ENCODE measurements at places on chromosomes 2 and 18.

- H3K27ac ChIP-seq: no peak overlapping the region
- H3K36me3 ChIP-seq: no peaks in the 10 kb centered on the region
- H3K4me1 ChIP-seq: peaks cover 8% of the 10 kb centered on the region
- H3K4me3 ChIP-seq: no peak overlapping the region
Observed at GRCh38 chr2:69720404-69720803, 21.5 kb upstream of the ANXA4 start.

DNA sequence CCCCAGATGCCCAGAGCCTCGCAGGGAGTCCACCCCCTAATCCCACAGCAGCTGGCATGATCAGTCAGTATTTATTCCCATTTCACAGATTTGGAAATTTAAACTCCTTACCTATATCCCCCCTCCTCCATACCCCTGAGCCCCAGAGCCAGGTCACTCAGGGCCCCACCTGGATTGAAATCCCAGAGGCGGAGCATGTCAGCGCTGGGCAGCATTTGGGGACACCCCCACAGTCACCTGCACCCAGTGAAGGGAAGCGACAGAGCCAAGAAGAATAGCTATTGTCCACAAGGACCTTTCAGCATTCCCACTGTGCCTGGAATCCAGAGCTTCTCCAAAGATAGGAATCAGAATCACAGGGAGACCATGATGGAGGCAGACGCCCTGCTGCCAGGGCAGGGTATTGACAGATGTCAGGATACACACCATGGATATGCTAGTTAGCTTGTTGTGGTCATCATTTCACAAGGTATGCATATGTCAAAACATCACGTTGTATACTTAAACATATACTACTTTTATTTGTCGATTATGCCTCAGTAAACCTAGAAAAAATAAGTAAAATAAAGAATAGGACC is 968 bp upstream of the ASTL start:
- H3K27ac ChIP-seq: no peak overlapping the region
- H3K36me3 ChIP-seq: no peaks in the 10 kb centered on the region
- H3K27me3 ChIP-seq: no peaks in the 10 kb centered on the region
- H3K4me3 ChIP-seq: peak overlapping the region; percentile 41
- DNase-seq: no peak
- peaks cover 32% of the 10 kb centered on the region for H3K4me1 ChIP-seq

GRCh38 chr2:98656800-98657199 is 48.4 kb downstream of the UNC50 start:
- no peaks in the 10 kb centered on the region for H3K27me3 ChIP-seq
- no peak for DNase-seq
- H3K4me1 ChIP-seq: peaks cover 5% of the 10 kb centered on the region
- no peak overlapping the region for H3K27ac ChIP-seq
- no peak overlapping the region for H3K4me3 ChIP-seq
- H3K36me3 ChIP-seq: peaks cover 12% of the 10 kb centered on the region

GRCh38 chr2:113078350-113078839 is 10.6 kb downstream of the IL1F10 start:
- H3K36me3 ChIP-seq: no peaks in the 10 kb centered on the region
- H3K27me3 ChIP-seq: peaks cover 19% of the 10 kb centered on the region
- no peak overlapping the region for H3K27ac ChIP-seq
- DNase-seq: no peak
- H3K4me1 ChIP-seq: no peaks in the 10 kb centered on the region

DNA sequence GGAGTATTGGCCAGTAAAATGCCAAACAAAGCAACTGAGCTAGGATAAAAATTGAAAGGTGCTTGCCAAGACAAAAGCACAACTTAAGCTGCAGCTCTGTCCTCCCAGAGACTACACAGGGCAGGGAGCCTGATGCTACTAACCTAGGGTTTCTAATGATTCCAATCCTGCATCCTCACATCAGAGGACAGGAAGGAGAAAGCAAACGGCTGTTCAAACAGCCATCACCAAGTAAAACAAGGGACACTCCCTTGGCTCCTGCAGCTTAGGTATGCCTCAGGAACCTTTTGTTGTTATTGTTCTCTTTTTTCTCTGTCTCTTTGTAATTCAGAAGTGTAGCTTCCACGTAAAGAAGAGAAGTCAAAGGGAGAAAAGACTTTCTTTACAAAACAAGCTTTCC is 99.5 kb downstream of the TCF4 start:
- no peaks in the 10 kb centered on the region for H3K36me3 ChIP-seq
- H3K27ac ChIP-seq: no peak overlapping the region
- no peaks in the 10 kb centered on the region for H3K27me3 ChIP-seq
- peaks cover 19% of the 10 kb centered on the region for H3K4me1 ChIP-seq
- DNase-seq: no peak

DNA sequence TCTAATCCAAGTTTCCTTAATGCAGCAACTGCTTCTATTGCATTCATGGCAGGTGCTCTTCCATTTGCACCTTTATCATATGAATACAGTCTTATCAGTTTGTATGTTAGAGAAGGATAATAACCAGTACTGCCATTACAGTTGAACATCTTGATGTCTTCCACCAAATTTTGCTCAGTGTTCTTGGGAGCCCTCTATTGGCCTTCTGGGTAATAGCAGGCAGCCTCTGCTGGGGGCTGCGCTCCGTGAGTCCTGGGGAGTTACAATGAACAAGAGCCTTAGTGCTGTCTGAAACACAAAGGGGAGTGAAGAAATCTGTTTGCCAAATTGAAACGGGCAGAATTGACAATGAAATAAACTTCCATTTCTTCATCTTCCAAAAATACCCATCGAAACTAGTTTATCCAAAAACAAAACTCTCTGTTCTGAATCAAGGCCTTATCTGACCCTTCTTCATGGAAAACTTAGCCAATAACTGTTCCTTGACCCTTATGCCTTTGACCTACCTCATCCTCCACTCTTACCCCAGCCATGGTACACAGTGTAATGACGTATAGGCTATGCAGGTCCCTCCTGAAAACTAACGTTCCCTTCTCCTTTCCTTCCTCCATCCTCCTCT is 79.9 kb downstream of the ALK start:
- H3K27me3 ChIP-seq: peaks cover 29% of the 10 kb centered on the region
- H3K27ac ChIP-seq: no peak overlapping the region
- H3K36me3 ChIP-seq: peaks cover 13% of the 10 kb centered on the region
- no peaks in the 10 kb centered on the region for H3K4me1 ChIP-seq
- no peak overlapping the region for H3K4me3 ChIP-seq

DNA sequence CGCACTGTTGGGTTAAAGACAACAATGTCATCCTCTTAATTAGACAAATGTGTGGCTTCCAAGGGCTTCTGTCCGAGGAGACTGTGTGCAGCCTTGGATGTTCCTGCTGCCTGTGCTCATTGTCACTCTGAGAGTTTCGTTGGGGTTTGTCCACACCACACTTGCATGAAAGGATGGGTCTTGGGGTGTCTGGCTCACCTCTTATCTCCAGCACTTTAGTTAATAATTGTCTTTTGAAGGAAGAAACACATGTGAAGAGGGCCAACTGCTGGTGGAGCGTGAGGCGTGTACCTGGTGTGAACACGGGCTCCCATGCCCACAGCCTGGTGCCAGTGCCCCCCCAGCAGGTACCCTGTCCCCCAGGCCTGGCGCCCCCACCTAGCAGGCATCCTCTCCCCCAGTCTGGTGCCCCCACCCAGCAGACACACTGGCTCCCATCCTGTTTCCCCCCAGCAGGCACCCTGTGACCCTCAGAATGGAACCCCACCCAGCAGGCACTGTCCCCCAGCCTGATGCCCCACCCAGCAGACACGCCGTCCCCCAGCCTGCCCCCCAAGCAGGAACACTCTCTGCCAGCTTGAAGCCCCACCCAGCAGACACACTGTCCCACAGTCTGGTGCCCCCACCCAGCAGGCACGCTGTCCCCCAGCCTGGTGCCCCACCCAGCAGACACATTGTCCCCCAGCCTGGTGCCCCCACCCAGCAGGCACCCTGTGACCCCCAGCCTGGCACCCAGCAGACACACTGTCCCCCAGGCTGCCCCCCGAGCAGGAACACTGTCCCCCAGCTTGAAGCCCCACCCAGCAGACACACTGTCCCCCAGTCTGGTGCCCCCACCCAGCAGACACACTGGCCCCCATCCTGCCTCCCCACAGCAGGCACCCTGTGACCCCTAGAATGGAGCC is 96.3 kb upstream of the TMEM18 start:
- H3K36me3 ChIP-seq: no peaks in the 10 kb centered on the region
- no peak overlapping the region for H3K27ac ChIP-seq
- no peak overlapping the region for H3K4me3 ChIP-seq
- H3K4me1 ChIP-seq: no peaks in the 10 kb centered on the region
- no peak for DNase-seq
